ENCODE measurements at places on chromosomes 4 and X. TPM values are rescaled to one million over a fixed set of nuclear protein-coding genes. Genes with fewer than 3 reads are reported as not detected.

TBX22 gene
- polyA plus RNA-seq = not detected

CAPN6 gene
- not detected for polyA plus RNA-seq

DNA sequence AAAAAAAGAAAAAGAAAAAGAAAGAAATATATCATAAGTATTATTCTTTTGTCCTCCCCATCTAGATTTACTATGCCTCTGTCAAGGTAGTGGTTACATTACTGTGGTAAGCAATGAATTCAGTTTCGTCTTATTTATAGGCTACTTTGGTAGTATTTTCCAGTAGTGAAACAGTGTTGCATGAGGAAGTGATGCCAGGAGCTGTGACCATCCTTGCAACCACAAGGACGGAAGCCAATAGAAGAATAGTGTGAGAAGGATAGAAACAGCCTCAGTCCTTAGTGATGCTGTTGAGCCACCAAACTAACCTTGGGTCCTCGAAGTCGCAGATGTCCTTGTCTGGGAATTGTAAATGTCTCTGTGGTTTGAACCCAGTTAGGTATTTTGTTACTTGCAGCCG, 328.5 kb downstream of the PPP3CA start:
- DNase-seq = no peak

DNA sequence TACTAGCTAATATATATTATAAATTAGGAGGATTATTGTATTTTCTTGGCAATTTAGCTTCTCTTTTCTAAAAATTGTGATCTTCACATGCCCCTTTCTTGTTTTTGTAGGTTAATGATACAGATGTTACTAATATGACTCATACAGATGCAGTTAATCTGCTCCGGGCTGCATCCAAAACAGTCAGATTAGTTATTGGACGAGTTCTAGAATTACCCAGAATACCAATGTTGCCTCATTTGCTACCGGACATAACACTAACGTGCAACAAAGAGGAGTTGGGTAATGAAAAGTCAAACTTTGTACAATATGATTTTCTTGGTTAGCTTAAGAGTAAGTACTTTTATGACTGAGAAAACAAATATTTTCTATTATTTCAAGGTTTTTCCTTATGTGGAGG, 74.1 kb downstream of the SLC10A6 start:
- no peak for DNase-seq

SASH3 gene
- polyA plus RNA-seq = 83.3 TPM

DNA sequence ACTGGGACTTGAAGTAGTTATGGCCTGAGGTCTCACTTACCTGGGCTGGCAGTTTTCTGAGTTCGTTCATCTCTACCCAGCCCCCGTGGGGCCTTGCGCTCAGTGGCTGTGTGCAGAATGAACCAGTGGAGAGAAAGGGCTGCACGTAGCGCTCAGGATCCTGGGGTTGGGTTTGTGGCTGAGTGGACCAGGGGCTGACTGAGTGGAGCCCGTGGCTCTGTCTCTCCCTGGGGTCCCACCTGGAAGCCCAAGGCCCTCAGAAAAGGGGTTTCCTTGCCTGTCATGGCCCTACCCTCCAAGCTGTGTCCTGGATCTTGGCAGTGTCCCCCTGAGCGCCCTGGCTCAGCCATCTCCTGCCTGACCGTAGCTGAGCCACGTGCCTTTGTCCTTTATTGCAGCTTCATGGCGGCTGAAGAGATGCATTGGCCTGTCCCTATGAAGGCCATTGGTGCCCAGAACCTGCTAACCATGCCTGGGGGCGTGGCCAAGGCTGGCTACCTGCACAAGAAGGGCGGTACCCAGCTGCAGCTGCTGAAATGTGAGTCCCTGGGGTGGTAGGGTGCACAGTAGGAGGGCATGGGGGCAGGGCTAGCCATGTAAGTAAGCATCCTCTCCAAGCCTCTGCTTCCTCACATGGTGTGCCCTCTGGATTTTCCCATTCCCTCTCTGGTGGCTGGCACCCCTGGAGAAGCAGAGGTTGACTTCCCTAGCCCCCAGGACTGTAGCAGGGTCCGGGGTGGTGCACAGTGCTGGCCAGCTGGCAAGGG, 23.2 kb upstream of the ADD1 start:
- no peak for DNase-seq

CA5B gene
- 164 TPM for polyA plus RNA-seq

AFF2 gene
- not detected for polyA plus RNA-seq

- DNase-seq = no peak
Measured at GRCh38 chrX:69215161-69215875, 50.1 kb upstream of the PJA1 start.

- no peak for DNase-seq
Measured at GRCh38 chrX:121106484-121107235, 59.2 kb downstream of the GLUD2 start.

- DNase-seq = no peak
Measured at GRCh38 chr4:98937986-98938720, 9.2 kb upstream of the EIF4E start.

ASB12 gene
- not detected for polyA plus RNA-seq

GRCh38 chrX:130896026-130896425, 7.0 kb downstream of the ENOX2 start:
- DNase-seq = no peak

ZNF518B gene
- polyA plus RNA-seq = 10.3 TPM

GLOD5 gene
- not detected for polyA plus RNA-seq

Measured in CD4-positive, alpha-beta memory T cell (primary cell).